ENCODE measurements at places on chromosomes 5 and 9. TPM values are rescaled to one million over a fixed set of nuclear protein-coding genes. Genes with fewer than 3 reads are reported as not detected.

DNA sequence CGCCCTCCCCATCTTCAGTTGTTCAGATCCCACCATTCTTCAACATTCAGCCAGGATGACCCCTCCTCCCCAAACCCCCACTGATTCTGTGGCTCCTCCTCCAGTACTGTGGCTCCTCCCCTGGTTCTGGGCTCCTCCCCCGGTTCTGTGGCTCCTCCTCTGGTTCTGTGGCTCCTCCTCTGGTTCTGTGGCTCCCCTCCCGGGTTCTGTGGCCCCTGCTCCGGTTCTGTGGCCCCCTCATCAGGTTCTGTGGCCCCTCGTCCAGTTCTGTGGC, 32.8 kb downstream of the C5orf15 start:
- DNase-seq, result no peak

DNA sequence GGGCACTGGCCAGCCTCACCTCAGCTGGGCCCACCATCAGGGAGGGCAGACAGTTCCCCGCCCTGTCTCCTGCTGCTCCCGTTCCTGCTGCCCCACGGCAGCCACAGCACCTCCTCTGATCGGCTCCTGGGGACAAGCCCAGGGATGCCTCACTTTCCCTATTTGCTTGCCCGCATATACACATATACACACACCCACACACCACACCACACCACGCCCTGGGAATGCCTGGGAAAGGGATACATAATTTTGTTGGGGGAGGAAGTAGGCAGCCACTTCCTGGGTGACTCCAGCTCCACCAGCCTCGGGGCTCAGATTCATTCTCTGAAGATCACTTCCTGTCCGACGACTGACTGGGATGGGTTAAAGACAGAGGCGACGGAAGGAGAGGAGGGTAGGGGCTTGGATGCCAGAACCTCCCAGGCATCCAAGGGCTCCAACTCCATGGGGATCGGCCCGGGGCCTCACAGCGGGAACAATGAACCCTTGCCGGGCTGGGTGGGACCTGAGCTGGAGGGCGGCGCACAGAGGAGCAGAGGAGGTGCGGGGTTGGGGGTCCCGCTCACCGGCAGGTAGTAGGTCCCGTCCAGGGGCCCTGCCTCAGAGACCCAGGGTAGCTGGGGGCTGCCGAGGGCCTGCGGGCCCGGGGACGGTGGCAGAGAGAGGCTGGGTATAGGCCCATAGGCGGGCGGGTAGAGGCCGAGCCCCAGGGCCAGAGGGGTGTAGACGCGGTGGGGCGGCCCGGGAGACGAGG, 2.0 kb upstream of the MZB1 start:
- no peak for DNase-seq

GRCh38 chr5:164475339-164475977, 970.0 kb downstream of the MAT2B start:
- DNase-seq, result no peak

The UAP1L1 gene
- 6.6 TPM for total RNA-seq

The GLRA1 gene
- total RNA-seq, result not detected

The UBAC1 gene
- 95.0 TPM for total RNA-seq

GRCh38 chr5:119032656-119033055, 38.2 kb upstream of the DMXL1 start:
- DNase-seq, result no peak

The PIP5K1B gene
- total RNA-seq, result 3.0 TPM

- no peak for DNase-seq
Observed at GRCh38 chr9:36250079-36250478, 8.2 kb downstream of the GNE start.

DNA sequence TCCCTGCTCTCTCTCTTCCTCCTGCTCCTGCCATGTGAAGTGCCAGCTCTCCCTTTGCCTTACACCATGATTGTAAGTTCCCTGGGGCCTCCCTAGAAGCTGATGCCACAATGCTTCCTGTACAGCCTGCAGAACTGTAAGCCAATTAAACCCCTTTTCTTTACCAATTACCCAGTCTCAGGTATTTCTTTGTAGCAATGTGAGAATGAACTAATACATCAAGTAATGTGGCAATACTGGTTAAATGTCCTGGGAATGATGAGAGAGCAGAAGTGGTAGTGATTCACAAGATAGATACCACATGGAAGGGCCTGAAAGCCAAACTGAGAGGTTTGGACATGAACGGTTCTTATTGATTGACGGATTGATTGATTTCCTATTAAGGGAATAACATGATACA, 62.6 kb upstream of the IL12B start:
- no peak for DNase-seq

The CCL21 gene
- 3.5 TPM for total RNA-seq

- DNase-seq, result no peak
Observed at GRCh38 chr5:124206540-124206939, 539.9 kb downstream of the ZNF608 start.

DNA sequence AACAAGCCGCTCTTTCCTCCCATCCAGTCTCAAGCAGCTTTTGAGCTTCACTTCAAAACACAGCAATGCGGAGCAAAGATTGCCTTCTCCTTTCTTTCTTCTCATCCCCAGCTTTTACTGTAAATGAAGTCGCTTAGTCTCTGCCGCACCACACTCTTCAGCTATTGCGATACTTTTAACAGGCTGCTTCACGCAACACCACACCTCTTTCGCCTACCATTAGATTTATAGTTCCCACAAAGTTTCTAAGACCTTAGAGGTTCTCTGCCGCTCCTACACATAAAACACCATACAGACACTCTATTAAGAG, 711 bp downstream of the PGGT1B start:
- no peak for DNase-seq

GRCh38 chr5:177426566-177427210, at the start of gene GRK6:
Gene GRK6, plus strand, starts transcription at chr5:177426676. Its CDS starts 170 bp downstream, at chr5:177426846.
- DNase-seq, result peak; percentile 92

The CDX1 gene
- not detected for total RNA-seq

The MLANA gene
- total RNA-seq, result 20.1 TPM

DNA sequence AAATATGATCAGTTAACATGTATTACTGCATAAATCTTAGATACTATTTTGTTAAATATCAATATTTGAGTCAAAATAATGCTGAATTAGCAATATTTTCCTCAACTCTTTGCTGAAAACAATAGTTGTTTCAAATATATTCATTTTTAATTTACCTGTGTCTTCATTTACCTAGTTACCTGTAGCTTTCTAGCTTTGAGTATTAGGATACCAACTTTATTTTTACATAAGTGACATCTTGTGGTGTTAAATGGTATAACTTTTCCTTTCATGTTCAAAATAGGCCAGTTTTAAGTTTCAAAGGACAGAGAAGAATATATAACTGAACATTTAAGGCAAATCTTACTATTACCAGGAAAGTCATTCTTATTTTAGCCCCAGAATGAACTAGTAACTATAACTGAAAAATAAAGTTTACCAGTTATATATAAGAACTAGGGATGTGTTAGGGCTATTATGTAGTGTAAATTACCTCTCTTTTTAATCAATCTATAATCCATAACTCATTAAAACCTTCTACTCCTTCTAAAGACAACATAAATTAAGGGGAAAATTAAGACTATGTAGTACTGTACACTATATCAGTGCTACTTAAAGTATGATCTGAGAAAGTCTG, 25.3 kb downstream of the AP3B1 start:
- DNase-seq, result no peak

DNA sequence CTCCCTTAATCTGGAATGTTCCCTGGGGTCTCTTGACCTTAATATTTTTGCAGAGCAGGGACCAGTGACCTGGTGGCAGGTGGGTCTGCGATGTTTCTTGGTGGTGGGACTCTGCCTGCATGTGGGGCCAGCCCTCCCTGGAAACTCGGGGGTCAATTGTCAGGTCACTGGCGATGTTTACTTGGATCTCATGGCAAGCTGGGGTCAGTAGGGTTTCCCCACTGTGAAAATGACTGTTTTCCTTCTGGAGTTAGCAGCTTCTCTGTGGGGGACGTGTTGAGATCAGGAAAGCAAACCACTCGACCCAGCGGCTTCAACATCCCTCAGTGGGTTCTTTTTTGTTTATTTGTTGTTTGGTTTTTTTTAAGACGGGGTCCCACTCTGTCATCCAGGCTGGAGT, 73.9 kb downstream of the KCNT1 start:
- no peak for DNase-seq

The TAF11L6 gene
- not detected for total RNA-seq

The ELAVL2 gene
- 0.11 TPM for total RNA-seq

GRCh38 chr9:92637326-92637725, 32.6 kb downstream of the IPPK start:
- peak; percentile 72 for DNase-seq

The ANKHD1 gene
- total RNA-seq, result 73.6 TPM

- no peak for DNase-seq
Observed at GRCh38 chr5:6681682-6682081, 31.6 kb upstream of the TENT4A start.

DNA sequence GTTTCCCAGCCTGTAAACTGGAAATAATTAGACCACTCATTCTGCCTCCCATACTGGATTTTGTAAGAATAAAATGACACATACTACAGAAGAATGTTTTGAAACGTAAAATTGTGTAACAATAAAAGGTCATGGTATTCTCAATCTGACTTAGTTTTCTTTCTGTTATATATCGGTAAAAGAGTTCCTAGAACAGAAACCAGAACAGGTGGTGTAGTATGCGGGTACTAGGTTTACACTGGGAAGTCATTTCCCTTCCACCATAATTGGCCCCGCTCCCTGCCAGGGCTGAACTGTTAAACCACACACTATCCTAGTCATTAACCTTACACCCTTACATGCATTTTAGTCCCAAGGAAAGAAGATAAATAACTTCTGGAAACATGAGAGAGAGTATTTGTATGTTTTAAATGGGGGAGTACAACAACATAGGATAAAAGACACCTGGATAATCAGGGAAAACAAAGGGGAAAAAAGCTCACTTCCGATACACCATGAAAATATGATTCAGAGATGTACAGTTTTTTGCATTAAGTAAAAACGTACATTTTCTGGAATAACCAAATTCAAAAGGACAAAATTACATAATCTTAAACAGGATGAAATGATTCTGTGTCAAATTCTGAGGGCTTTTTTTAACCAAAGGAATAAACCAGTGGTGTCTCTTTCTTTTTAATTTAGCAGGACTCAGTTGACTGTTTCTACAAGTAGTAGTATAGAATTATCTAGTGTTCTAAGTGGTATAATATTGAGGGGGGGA, 199.7 kb downstream of the GLIS3 start:
- DNase-seq, result no peak

The NPM1 gene
- total RNA-seq, result 491 TPM

All from lower leg skin (tissue), 4 donors.